ENCODE measurements at places on chromosomes 3 and 15. TPM values are rescaled to one million over a fixed set of nuclear protein-coding genes. Genes with fewer than 3 reads are reported as not detected.
A peak's percentile ranks its signal among the peaks of the same experiment; 100 is the strongest.

Gene MFGE8
- total RNA-seq: 26.6 TPM

DNA sequence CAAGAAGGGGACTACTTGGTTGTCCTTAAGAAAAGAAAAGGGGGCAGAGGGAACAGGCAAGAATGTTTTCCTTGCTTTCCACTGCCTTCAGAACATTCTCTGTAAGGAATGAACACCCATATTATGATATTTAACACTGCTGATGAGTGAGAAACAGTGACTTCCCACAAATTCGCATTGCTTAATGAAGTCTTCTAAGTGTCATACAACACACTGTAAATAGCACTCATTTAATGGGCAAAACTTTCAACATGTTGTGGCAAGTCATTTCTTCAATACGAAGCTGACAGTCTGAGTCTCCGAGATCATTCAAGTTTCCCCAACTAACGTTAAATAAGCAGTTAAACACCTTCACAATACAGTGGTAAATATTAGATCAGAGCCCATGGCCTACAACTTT is 464.4 kb downstream of the SHQ1 start:
- DNase-seq: no peak

GRCh38 chr3:18284716-18285115 is 140.4 kb downstream of the SATB1 start:
- no peak for DNase-seq

DNA sequence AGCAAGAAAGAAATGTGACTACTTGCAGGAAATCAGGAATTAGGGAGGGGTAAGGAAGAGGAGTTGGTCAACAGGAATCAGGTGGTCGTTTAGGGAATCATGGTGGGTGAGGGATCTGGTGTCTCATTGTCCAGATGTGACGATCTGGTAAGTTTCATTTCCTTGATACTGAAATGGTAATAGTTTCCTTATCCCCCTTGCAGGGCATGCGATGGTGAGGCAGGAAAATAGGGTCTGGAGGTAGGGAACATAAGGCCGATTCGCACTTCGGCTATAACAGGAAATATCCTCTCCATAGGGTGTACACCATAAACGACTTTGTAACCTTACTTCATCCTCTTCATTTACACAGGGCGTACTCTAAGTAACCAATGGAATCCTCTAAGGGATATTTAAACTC is 574 bp upstream of the LRRC34 start:
- no peak for DNase-seq

DNA sequence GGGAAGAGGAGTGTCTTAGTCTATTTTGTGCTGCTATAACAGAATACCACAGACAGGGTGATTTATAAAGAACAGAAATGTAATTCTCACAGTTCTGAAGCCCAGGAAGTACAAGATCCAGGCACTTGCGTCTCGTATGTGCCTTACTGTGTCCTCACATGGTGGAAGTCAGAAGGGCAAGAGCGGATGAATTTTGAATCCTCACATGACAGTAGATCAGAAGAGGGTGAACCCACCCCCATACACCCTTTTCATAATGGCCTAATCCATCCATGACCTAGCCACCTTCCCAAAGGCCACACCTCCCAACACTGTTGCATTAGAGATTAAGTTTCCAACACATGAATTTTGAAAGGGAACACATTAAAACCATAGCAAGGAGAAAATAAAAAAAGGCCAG is 18.7 kb upstream of the ANXA2 start:
- no peak for DNase-seq

Gene ZNF660
- total RNA-seq: 7.5 TPM

DNA sequence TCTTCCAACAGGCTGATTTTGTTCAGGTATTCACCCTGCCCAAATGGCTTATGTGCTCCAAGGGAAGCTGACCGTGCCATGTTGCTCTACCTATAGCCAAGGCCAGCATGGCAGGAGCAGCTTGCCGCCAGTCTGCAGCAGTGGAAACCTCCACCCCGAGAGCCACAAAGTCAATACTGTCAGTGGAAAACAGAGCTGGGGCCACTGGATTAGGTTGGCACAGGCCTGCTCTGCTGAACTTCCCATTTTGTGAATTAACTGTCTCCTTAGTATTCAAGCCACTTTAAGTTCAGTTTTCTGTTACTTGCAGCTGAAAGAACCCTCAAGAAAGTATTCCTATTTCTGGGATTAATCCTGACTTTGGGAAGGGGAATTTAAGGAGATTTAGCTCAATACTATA is 63.8 kb upstream of the XCR1 start:
- no peak for DNase-seq

DNA sequence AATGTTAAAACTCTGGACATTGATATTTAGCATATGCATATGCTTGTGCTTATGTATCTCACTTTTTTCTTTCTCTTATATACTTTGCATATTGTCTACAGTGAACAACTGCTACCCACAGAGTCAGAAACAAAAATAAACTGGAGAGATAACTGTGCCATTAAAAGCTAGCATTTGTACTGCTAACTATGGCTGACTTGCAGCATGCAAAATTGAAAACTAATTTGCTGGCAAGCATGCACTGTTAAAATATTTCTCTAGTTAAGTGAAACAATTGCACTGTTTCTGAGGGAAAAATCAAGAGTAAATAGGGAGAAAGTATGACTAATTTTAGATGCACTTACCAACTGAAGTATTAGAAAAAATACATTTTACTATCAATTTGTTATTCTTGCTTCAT is 177.8 kb downstream of the CBLB start:
- no peak for DNase-seq

DNA sequence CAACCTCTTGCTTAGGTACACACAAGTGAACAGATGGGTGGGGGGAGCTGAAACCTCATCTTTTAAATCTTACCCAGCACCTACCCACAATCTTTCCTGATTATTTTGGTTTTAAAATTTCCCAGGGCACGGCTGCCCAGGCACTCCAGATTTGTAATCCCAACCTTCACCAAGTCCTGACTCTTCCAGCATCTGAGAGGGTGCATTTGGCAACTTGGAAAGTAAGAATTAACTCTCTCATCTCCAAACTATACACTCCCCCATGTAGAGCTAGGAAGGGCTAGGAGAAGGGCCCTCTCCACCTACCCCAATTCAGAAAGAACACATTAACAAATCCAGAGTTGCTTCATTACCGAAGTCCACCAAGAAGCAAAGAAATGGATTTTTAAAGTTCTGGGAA is 41.7 kb upstream of the PRICKLE2 start:
- no peak for DNase-seq

Gene MYO5C
- 4.5 TPM for total RNA-seq

- DNase-seq: no peak
Observed at GRCh38 chr3:124526601-124527000, 203.7 kb upstream of the UMPS start.

- DNase-seq: no peak
Observed at GRCh38 chr15:89308236-89308635, 26.4 kb downstream of the POLG start.

DNA sequence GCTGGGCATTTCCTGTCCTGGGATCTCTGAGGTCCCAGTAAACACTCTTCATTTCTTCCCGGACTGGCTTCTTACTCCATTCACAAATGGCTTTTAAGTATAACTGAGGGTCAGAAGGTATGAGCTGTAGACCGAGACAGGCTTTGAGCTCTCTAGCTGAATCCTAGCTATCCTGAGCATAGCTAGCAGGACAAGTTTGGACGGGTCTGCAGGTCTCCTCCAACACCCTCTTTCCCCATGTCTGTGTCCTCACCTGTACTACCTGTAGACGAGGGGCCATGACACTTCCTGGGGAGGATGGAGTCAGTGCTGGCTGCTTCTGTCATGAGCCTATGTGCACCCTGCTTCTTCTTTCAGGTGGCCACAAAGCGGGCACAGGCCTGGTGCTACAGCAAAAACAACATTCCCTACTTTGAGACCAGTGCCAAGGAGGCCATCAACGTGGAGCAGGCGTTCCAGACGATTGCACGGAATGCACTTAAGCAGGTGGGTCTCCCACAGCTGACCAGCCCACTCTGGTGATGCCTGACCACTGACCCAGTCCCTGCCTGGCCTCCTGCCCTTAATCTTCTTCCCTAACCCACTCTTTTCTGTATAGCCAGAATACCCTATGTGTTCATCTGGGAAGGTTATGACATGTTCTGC is 72.1 kb upstream of the ACAD9 start:
- DNase-seq: no peak

Gene DUOX1
- total RNA-seq: 0.15 TPM

Gene DPPA2
- total RNA-seq: not detected

Gene ANKRD34C
- total RNA-seq: not detected

- no peak for DNase-seq
Observed at GRCh38 chr3:186182850-186183249, 74.0 kb upstream of the ETV5 start.

- DNase-seq: peak; percentile 77
Observed at GRCh38 chr3:122258757-122259371, 66.2 kb upstream of the CSTA start.

- no peak for DNase-seq
Observed at GRCh38 chr3:139127101-139127500, 82.4 kb upstream of the PRR23C start.

- no peak for DNase-seq
Observed at GRCh38 chr3:128470134-128470899, 3.6 kb upstream of the DNAJB8 start.

DNA sequence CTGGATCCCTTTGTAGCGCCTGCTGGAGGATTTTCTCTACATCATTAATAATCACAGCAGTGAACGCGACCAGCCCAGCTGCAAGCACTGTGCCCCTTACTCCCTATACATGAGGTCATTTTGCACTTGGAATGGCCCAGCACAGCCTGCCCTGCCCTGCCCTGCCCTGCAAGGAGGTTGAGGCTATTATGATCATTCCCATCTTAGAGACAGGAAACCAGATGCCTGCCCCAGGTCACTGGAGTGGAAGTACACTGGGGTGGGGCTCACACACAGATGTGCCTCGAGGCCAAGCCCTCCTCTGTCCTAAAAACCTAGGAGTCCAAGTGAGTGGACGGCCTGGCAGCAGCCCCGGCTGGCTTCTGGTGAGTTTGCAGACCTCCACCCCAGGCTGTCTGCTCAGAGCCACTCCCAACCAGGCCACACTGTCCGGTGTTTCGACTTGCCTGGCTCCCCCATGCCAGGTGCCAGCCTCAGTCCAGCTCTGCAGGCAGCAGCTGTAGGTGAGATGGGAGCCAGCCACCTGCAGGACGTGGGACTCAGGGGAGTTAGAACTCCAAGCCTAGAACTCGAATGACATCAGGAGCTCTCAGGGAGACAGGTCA is 30.4 kb upstream of the SEC61A1 start:
- DNase-seq: no peak

DNA sequence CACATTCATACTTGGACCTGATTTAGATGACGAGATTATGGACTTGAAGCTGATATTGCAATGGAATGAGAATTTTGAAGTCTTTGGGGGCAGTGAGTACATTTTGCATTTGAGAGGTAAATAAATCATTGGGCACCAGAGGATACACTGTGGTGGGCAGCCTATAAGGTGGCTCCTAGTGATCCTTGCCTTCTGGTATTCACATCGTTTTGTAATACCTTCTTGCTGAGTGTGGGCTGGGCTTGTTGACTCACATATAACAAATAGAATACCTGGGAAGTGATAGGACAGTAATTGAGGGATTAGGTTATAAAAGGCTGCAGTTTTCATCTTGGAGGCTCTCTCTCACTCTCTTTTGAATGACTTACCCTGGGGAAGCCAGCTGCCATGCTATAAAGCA is 605.5 kb upstream of the KCNMB2 start:
- DNase-seq: no peak
